ENCODE measurements at places on chromosomes 1 and 21.

GRCh38 chr1:201028461-201028889 lies 5.0 kb upstream of the KIF21B start:
- DNase-seq: no peak

DNA sequence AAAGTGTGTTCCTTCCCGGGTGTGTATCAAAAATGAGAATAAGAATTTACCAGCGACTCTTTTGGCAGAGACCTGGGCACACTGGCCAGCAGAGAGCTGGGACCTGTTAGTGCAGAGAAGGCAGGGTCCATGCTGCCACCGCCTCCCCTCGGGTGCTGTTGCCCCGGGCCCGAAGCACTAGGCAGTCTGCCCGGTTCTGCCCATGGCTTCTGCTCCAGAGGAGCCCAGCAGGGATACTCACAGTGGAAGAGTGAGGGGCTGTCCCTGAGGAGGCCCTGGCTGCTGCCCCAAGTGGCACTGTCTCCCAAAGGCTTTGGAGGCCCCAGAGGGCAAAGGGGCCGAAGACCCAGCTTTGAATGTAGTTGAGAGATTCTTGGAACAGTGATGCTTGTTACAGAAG lies 80.5 kb downstream of the MIS18A start:
- DNase-seq: no peak

- no peak for DNase-seq
Measured at GRCh38 chr1:159428536-159428935, 3.5 kb upstream of the OR10J4 start.

DNA sequence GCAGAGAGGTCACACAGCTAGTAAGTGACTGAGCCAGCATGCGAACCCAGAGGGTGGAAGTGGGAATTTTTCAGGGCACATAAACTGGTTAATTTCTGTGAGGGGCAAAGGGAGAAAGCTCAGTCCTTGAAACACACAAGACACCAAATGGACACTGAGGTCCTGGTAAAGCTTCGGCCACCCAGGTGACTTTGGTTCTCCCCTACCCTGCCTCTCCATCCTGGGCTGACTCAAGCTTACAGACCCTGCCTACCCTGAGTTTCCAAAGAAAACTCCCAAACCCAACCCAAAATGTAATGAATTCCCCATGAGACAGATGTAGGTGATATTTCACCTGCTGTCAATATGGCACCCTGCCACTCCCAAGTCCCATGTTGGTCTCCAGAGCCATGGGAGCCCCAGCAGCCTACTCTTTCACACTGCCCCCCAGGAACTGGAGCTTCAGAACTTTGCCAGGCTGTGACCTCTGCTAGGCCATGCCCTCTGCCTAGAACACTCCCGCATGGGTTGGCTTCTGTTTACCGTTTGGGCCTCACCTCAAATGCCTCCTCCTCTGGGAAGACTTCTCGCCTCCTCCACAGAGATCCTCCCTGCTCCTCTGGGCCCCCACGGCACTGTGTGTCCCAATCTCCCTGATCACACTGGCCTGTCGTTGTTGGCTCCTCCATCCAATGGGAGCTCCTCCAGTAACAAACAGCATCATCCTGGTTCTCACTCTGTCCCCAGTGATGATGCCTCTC lies 3.7 kb upstream of the LRP8 start:
- DNase-seq: no peak

DNA sequence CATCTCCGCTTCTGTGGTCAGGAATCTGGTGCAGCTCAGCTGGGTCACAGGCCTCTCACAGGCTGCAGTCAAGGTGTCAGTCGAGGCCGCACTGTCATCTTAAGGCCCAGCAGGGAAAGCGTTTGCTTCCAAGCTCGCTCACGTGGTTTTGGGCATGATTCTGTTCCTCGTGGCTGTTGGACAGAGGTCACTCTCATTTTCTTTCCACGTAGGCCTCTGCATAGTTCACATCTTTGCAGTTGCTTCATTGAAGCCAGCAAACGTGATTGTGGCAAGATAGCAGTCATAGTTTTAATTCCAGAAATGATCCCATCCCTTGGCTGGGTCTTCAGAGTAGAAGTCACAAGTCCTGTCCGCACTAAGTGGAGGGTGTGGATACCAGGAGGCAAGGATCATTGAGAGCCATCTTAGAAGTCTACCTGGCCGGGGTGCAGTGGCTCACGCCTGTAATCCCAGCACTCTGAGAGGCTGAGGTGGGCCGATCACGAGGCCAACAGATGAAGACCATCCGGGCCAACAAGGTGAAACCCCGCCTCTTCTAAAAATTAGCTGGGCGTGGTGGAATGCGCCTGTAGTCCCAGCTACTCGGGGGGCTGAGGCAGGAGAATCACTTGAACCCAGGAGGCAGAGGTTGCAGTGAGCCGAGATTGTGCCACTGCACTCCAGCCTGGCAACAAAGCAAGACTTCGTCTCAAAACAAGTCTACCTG lies 24.5 kb downstream of the NECAP2 start:
- no peak for DNase-seq

GRCh38 chr1:157496121-157496526 lies 56.2 kb downstream of the FCRL5 start:
- DNase-seq: peak; percentile 25

DNA sequence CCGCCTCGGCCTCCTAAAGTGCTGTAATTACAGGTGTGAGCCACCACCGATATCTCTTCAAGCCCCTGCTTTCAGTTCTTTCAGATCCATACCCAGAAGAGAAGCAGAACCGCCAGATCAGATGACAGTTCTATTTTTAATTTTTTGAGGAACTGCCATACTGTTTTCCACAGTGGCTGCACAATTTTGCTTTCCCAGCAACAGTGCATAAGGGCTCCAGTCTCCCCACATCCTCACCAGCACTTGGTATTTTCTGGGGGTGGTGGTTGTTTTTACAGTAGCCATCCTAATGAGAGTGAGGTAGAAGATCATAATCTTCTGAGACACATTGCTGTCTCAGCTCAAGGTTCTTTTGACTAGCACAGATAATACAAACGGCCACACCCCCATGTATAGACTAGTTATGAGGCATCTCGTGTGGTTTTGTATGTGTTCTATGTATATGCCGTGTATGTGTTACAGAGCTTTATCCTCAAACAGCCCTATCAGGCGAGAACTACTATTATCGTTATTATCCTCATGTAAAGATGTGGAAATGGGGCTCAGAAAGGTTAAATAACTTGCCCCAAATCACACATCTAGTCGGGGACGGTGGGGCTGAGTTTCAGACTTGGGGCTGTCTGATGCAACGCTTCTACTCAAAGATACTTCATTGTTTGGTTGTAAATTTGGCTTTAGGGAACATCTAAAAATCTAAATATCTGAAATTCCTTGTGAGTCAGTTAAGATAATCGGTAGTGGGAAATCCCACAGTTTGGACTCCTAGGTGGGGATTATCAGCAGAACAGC lies 12.0 kb downstream of the FHAD1 start:
- DNase-seq: no peak

DNA sequence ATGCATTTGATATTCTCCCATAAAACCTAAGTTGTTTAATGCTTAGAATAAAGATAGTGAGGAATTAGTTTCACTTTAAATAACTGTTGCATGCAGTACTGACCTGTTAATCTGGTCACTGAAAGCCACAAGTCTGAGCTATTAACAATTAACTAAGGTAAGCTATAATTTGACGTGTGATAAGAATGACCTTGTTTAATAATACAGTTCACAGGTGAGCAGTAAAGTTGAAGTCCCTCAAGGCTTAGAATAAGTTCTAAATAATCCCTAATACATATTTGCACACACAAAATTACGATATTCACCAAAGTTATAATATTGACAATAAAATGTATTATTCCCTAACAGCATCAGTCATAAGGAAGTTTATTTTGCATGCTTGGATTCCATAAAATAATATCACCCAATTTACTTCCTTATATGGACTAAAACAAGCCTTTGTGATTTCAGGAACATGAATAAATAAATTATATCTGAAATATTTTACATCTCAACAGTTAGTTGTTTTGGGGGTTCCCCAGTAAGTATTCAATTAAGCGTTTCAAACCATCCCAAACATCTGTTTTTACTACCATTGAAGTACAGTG lies 70.6 kb upstream of the CHRM3 start:
- DNase-seq: no peak

DNA sequence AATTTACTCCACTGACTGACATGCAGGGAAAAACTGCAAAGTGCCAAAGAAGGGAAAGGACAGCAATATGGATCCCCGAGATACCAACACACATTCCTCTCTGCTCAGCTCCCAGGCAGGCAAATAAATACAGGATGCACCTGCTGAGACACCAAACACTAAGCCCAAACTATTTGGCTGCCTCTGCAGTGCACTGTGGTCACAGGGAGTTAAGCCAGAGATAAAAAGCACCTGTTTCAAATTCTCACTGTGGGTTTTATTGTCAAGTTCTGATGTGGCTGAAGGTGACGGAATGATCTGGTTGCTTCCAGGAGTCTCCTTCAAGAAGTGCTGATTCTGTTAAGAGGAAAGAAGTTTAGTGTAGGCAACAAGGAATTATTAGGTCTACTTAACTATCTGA lies 17.7 kb downstream of the TEX38 start:
- no peak for DNase-seq

GRCh38 chr1:93784538-93784937 lies 94.5 kb downstream of the DNTTIP2 start:
- DNase-seq: no peak

DNA sequence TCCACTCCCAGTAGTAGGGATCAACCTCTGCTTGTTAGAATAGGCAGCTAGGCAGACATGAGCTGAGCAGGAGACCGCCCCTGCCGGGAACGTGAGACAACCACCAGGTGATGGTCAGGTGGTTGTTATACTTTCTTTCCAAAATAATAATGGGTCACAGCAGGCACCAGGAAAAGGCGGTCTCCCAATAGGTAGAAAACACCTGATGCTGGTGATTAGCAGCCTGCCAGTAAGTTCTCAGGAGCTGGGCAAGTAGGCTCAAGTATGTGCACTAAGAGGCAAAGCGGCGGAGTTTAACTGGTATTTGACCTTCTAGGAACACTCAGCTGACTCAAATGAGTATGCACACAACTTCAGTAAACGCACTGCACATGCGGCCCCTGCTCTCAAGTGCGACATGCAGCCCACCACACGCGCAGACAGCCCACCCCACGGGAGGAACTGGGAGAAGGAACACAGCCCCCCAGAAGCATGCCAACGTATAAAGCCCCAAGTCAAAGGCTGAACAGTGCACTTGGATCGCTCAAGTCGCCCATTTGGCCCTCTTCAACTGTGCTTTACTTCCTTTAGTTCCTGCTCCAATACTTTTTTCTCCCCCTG lies 80.0 kb downstream of the DESI2 start:
- DNase-seq: no peak

- no peak for DNase-seq
Measured at GRCh38 chr1:93321720-93322119, 24.0 kb upstream of the DR1 start.

- no peak for DNase-seq
Measured at GRCh38 chr1:55061706-55062321, 22.5 kb downstream of the PCSK9 start.

DNA sequence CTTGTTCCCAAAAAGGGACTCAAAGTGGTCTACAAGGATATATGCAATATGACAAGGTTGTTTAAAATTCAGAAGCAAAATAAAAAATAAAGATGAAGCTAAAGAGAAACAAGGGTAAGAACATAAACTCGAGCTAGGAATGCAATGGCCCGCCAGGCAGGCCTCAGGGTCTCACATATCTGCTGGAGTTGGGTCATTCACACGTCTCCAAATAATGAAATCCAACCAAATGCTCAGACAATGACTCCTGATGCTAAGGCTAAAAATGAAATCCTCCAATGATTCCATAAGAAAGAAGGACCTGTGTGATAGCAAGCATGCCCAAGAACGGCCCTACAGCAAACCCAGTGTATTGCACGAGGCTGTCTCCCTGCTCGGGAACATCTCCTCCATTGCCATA lies 153.3 kb upstream of the ETS2 start:
- DNase-seq: no peak

- DNase-seq: no peak
Measured at GRCh38 chr1:86231076-86231475, 74.5 kb upstream of the COL24A1 start.

DNA sequence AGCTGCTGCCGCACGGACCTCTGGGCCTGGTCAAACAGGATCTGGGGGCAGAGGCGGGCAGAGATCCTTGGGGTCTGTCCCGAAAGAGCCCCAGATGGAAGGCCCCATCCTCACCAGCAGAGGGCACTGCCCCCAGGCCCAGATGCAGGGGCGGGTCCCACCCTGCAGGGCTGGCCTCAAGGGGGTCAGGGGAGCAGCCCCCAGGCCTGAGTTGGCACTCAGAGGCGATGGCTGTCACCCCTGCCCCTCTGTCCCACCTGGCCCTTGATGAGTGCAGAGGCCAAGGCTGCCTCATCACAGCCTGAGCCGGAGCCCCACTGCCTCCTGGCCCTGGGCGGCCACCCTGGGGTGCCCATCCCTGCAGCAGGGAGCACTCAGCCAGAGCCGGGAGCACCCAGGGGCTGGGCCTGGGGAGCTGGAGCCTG lies 5.7 kb downstream of the ACAP3 start:
- no peak for DNase-seq

DNA sequence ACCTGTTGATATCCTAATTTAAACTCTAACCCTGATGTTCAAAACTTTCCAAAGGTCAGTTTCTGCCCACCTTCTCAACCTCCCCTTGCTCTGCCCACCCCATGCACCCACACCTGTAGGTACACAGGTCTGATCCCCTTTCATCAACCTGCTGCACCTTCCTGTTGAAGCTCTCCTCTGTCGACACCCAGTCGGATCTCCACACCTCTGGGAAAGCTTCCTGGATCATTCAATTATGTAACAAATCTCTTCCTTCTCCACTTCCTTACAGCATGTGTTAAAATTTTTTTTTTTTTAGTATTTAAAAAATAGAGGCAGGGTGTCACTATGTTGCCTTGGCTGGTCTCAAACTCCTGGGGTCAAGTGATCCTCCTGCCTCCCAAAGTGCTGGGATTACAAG lies 44.7 kb upstream of the IGSF5 start:
- DNase-seq: no peak

Data from NCI-H1436 (cell line).